T47D (cell line): ENCODE measurements at places on chromosomes 2 and 18.
A peak's percentile ranks its signal among the peaks of the same experiment; 100 is the strongest.

DNA sequence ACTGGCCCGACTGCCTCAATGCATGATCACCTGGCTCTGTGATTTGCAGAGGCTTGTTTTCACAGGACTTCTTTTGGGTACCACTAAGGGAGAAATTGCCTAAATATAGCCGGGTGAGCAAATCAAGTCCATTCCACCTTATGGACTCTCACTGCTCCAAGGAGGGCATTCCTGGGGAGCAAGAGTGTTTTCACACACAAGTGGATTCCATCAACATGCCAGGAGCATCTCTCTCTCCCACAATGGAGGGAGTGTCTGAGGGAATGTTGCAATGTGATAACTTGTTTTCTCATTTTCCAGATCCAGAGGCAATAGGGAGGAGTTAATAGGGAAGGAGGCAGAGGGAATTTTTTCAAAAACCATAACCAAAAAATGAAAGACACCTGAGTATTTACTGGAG lies 250.7 kb downstream of the SATB2 start:
- DNase-seq, result no peak

GRCh38 chr2:173773076-173773475 lies 192.1 kb downstream of the SP3 start:
- DNase-seq, result no peak

GRCh38 chr2:12428324-12428723 lies 288.4 kb upstream of the TRIB2 start:
- DNase-seq, result no peak

DNA sequence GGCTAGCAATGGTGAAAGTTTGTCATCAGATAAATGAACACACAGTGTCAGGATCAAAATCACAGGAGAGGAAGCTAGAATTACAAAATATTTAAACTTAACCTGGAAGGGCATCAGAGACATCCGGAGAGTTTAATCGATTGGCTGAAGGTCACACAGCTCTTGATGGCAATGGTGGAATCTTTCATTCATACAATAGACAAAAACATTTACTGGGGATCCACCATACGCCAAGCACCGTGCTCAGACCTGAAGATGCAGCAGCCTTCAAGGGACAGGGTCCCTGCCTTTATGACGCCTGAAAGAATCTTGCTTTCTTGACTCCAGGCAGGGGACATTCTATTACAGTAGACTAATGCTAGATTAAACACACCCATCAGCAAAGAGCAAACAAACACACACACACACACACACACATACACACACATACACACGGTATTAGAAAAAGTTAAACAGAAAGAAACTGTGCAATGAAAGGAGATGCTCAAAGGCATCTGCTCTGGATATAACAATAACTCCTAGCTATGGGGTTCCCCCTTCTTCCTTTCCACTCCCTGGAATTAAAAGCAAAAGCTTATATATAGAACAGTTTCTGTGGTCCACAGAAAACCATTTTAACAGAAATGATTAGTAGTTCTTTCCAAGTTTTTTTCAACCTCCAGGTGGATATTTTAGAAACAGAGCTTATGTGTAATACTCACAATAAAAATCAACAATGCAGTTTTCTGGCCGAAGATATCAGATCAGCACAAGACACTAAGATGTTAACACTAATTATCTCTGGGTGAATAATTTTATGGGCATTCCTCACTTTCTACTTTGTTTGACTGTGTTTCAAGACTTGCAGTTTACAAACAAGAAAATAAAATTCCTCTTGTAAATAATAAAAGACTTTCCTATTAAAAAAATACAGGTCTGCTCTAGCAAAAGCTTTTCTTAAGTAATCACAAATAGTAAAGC lies 151.7 kb downstream of the ANKRD44 start:
- DNase-seq, result peak; percentile 40

GRCh38 chr2:120719491-120719890 lies 16.2 kb upstream of the GLI2 start:
- DNase-seq, result no peak
